NCI-H748 treated with DMSO at 0.1 percent for 48 hours (cell line): ENCODE measurements at places on chromosomes 3 and 15.
A peak's percentile ranks its signal among the peaks of the same experiment; 100 is the strongest.

- no peak for DNase-seq
These were observed 295.0 kb upstream of the KCNH8 start for GRCh38 chr3:18853269-18853668.

- DNase-seq: no peak
These were observed 5.5 kb upstream of the MEIS2 start for GRCh38 chr15:37105889-37106288.

DNA sequence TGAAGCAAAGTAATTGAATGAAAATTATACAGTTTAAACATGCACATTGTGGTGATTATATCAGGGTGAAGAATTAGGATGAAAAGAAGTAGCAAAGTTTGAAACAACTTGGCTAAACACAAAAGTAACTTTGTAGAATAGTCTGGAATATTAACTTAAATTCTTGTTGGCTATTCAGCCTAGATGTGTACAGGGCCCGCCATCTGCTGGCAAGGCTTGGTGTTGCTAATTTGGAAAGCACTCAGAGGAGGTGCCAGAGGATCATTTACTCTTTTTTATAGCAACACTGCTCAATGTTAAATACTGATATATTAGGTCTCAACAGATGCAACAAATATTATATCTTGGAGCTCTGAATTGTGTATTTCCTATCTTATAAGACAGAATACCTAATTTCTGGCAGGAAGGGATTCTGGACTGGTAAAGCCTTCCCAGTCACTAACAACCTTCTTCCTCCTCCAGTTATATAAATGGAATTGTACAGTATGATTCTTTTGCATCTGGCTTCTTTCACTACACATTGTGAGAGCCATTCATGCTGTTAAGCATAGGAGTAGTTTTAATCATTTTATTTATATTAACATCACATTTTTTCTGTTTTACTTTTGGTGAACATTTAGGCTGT is 36.1 kb downstream of the TTC23 start:
- DNase-seq: peak; percentile 23

- DNase-seq: no peak
These were observed 141.1 kb downstream of the XXYLT1 start for GRCh38 chr3:195129644-195130492.

DNA sequence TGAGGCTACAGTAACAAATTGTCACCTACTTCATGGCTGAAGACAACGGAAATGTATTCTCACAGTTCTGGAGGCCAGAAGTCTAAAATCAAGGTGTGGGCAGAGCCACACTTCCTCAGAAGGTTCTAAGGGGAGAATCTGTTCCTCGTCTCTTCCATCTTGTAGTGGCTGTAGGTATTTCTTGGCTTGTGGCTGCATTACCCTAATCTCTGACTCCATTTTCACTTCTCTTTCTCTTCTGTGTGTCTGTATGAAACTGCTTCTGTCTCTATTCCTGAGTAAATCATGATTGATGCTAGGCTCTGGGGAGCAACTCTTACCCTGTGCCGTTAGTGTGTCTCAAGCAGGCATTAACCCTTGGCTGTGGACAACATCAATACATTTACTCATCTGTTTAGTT is 164.7 kb downstream of the SQOR start:
- DNase-seq: no peak

DNA sequence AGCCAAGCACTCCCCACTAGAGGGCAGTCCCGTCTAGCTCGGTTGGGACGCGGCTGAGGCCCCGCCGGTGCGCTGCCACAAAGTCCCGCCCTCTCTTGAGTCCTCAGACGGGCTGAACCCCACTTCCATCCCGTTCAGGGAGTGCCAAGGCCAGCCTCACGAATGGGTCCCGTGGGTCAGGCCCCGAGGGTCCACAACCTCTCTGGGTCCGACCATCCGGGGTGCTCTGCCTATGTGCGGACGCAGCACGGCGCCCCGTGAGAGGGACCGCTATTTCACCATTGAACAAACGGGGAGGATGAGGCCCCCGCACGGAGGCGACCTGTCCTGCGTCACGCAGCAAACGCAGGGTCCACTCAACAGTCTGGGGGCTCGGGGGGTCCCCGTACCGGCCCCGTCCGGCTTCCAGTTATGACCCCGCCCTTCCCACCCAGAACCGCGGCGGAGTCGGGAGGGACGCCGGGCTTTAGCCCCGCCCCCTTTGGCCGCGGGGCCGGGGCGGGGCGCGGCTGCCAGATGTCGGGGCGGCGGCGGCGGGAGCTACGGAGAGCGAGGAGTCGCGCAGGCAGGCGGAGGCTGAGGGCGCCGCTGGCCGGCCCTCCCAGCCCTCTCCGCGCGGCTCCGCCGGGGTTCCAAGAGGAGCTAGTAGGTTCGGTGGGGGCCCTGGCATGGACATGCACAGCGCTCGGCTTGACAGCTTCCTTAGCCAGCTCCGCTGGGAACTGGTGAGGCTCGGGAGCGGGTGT is at the start of gene INKA1:
TSS of gene INKA1 (plus strand) at position 543 of the 746 bp plus-strand sequence. CDS start at position 675, 132 bp downstream.
- DNase-seq: peak; percentile 27

- no peak for DNase-seq
These were observed 28.0 kb downstream of the ARHGAP31 start for GRCh38 chr3:119322021-119322834.

GRCh38 chr3:16369276-16369675 is 104.3 kb downstream of the OXNAD1 start:
- no peak for DNase-seq

- no peak for DNase-seq
These were observed 18.5 kb downstream of the LARP6 start for GRCh38 chr15:70835415-70835814.

DNA sequence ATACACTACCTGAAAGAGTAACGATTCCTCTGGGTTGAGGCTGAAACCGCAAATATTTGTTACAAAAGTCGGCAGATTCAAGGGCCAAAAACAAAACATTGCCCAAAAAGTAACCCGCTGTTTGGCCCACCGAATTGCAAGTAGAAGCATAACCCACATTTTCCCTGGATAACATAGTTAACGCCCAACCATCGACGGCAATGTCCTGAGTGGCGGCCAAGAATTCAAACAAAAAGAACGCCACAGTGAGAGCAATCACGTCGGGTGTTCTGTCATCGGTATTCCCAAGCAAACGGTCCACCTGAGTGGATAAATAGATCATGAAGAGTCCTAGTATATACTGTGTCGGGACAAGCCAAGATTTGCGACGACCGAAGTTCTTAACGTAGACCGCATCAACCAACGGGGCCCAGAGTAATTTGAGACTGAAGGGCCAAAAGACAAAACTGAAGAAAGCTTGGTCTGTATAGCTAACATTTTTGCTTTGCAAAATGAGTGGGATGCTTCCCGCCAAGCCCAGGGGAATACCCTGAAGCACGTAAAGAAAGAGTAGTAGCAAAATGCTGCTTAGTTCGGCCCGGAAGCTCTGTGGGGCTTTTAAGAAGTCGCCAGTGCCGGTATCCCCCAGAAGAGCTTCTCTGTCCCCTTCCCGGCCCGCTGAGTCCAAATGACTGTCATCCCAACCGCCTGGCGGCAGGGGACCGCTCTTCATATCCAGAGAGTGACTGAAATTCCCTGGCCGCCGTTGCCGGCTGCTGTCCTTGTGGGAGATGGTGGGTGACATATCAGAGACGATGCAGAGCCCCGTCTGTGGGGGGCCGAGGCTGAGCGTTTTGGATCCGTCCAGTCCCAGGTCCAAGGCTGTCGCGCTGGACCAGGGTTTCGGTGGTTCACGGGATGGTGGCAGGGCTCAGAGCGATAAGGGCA is 750 bp downstream of the SLC33A1 start:
- DNase-seq: no peak

- DNase-seq: no peak
These were observed 5.2 kb upstream of the ATP13A3 start for GRCh38 chr3:194492001-194492400.

GRCh38 chr3:185489462-185489861 is 9.4 kb downstream of the TMEM41A start:
- DNase-seq: no peak

- no peak for DNase-seq
These were observed 121.2 kb downstream of the MEGF11 start for GRCh38 chr15:66132251-66132816.

DNA sequence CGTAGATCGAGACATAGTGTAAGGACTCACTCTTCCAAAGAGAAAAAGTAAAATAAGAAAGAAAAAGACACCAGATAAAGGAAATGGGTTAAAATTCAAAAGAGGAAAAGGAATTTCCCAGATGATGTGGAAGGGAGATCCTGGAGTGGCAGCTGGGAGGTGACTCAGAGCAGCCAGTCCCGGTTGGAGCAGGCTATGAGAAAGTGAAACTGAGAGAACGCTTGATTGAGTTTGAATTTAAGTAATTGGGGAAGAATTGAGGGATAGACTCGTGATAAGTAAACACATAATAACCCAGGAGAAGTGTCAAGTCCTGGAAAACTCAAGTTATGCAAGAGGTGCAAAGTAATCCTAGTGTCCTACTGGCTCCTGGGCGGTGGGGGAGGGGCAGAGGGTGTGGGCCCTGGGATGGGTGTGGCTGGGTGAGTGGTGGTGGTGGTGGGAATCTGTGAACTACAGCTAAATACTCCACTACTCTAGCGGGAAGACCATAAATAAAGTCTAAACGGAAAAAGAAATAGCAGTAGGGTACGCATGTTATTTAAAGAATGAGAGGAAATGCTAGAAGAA is 1.2 kb downstream of the PRR20G start:
- no peak for DNase-seq

DNA sequence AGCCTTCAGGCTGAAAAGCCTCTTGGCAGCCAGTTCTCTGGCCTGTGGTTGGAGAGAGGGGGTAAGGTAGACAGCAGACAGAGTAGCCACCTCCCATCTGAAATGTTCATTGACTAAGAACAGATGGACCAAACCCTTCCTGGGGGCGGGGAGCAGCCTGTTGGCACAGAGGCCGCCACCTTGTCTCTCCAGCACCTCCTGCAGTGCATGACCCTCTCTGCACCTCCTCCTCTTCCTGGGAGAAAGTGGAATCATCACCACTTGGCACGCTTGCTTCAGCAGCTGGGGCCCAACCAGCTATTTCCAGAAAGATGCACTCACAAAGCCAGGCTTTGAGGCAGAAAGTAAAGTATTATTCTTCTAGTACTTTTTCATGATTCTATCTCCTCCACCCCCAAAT is 313.4 kb upstream of the CHRM5 start:
- DNase-seq: no peak

- DNase-seq: no peak
These were observed 3.1 kb upstream of the PLA2G4F start for GRCh38 chr15:42159381-42160015.

GRCh38 chr15:23797747-23798446 is 110.8 kb upstream of the NDN start:
- DNase-seq: peak; percentile 82
